Naive thymus-derived CD4-positive, alpha-beta T cell (primary cell): ENCODE measurements at places on chromosomes 2 and 18. TPM values are rescaled to one million over a fixed set of nuclear protein-coding genes. Genes with fewer than 3 reads are reported as not detected.
A peak's percentile ranks its signal among the peaks of the same experiment; 100 is the strongest.

DNA sequence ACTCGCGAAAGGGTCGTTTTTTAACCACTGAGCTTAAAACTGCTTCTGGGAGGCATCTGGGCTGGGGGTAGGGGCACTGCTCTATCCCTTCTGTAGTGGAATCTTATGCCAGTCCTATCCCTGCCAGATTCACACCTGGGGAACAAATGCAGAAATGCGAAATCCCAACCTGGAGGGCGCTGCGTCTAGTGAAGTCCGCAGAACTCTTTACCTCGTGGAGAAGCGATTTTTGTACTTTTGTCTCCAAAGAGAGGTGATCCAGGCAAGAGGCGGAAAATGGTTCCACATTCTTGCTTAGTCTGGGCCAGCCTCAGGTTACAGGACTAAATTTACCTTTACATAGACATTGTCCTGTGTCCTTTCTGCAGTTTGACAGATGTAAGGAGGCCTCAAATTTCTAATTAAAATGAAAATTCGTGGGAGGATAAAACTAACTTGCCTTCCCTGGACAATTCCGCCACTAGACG, 10.4 kb downstream of the TBR1 start:
- no peak for DNase-seq

The SPRED2 gene
- polyA plus RNA-seq, result 0.40 TPM

The ASPRV1 gene
- polyA plus RNA-seq, result 1.2 TPM

The CERKL gene
- polyA plus RNA-seq, result 14.7 TPM

GRCh38 chr2:238570926-238571325, 144.2 kb downstream of the ASB1 start:
- no peak for DNase-seq

The C2orf78 gene
- not detected for polyA plus RNA-seq

The GCG gene
- polyA plus RNA-seq, result not detected

DNA sequence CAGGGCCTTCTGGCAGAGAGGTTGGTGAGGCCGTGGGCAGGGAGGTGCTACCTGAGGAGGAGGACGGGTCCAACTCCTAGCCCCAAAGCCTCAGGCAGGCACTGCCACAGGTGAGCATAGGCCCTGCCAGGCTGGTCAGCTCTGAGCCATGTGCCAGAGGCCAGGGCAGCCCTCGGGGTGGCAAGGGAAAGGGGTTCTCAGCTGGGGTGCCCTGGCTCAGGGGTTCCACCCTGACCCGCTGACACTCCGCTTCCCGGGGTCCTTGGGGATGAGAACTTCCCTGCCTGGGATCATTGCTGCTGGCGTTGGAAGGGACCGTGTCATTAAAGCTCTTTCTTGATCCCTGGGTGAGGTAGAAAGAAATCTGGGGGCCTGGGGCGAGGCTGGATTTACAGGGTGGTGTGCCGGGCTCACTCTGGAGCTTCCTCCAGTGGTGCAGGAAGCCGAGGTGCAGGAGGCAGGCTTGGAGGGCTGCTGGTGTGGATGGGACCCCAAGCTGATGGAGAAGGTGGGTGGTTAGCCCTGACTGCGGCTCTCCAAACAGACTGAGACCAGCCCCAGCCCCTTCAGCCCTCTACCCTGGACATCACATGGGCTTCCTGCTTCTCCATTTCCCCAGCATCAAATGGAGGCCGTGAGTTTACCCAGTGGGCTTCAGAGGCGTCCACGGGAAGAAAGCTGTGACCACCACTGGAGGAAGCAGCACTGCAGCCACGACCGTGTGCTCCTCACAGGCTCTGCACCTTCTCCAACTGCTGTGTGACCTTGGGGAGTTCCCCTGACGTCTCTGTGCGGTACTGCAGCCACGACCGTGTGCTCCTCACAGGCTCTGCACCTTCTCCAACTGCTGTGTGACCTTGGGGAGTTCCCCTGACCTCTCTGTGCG, 295.2 kb downstream of the NDUFA10 start:
- DNase-seq, result no peak

The UGT1A7 gene
- not detected for polyA plus RNA-seq

DNA sequence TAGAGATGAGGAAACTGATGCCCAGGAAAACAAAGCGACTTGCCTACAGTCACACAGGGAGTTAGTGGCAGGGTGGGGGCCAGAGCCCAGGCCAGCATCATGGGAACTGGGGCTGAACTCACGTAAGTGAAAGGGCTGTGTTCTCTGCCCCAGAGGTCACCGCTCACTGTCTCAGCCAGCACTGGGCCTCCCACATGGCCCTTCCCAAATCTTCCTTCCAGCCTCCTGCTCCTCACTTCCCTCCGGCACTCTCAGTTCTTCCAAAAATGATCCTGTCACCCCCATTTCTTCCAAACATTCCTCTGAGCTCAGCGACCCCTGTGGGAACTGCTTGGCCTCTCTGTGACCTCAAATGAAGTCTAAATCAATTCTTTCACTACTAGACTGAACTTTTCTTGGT, 90.5 kb upstream of the TMEM247 start:
- no peak for DNase-seq

DNA sequence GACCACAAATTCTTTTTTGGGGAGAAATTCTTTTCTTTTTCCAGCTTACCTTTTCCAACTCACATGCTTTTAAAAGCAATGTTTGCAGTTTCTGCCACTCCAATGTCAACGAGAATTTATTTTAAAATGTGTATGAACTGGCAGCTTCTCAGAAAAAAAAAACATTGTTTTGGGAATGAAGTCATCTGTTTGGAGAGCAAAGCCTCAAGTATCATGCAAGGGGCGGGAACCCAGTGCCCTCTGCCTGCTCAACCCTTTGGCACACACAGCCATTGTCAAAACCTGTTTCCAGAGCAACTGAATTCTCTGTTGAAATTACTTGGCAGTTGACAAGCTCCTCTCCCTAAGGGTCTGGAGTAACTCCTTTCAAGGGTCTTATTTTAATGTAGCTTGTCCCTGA, 128.5 kb downstream of the QPCT start:
- DNase-seq, result no peak

GRCh38 chr18:21314724-21315123, 72.7 kb downstream of the GREB1L start:
- no peak for DNase-seq

The CPO gene
- not detected for polyA plus RNA-seq

- DNase-seq, result no peak
These were observed 777 bp upstream of the RAB17 start for GRCh38 chr2:237591141-237591881.

- DNase-seq, result no peak
These were observed 1089.9 kb upstream of the DDX18 start for GRCh38 chr2:116724550-116724949.

- no peak for DNase-seq
These were observed 124.1 kb downstream of the ANKRD30BL start for GRCh38 chr2:132037527-132038178.

GRCh38 chr2:27638709-27639108, 9.9 kb downstream of the GPN1 start:
- no peak for DNase-seq

DNA sequence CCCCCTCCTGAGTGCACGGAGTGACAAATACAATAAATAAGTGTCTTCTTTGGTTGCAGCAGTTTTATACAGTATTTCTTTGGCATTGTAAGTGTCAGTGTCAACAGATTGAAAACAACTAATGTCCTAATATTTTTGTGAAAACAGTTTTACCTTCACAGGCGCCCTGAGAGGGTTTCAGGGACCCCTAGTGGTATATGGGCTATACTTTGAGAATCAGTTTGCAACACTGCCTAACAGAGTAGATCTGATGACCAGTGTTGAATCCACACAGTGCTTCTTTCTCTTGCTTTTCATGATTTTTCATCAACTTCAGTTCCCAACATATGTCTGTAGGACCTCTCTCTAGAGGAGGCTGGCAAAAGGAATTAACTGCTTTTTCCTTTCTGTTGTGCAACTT, 162.2 kb downstream of the PRPF40A start:
- DNase-seq, result no peak

GRCh38 chr2:113220970-113221708, 47.4 kb downstream of the PSD4 start:
- no peak for DNase-seq

DNA sequence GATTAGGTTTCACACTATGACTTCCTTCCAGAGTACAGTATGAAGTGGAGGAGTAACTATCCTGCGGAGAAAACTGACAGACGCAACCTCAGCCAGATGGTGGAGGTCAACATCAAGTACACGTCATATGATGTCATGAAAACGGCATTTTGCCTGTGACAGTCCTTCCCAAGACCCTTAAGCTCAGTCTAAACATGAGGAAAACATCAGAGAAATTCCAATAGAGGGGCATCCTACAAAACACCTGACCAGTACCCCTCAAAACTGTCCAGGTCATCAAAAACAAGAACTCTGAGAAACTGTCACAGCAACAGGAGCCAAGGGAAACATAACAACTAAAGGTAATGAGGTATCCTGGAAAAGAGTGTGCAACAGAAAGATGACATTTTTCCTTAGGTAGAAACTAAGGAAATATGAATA, 1.7 kb downstream of the RNU4ATAC start:
- no peak for DNase-seq

The HOXD10 gene
- not detected for polyA plus RNA-seq

GRCh38 chr2:156436497-156437085, 412 bp downstream of the GPD2 start:
- peak; percentile 13 for DNase-seq

The PLCD4 gene
- polyA plus RNA-seq, result 0.15 TPM

GRCh38 chr2:8337321-8337720, 344.5 kb upstream of the ID2 start:
- peak; percentile 7 for DNase-seq

- no peak for DNase-seq
These were observed 77.6 kb downstream of the KIF5C start for GRCh38 chr2:148952621-148953020.

The GNAL gene
- 0.09 TPM for polyA plus RNA-seq

GRCh38 chr2:178491612-178492011, 11.4 kb downstream of the PLEKHA3 start:
- no peak for DNase-seq

GRCh38 chr18:56393870-56394269, 244.5 kb downstream of the TXNL1 start:
- no peak for DNase-seq

DNA sequence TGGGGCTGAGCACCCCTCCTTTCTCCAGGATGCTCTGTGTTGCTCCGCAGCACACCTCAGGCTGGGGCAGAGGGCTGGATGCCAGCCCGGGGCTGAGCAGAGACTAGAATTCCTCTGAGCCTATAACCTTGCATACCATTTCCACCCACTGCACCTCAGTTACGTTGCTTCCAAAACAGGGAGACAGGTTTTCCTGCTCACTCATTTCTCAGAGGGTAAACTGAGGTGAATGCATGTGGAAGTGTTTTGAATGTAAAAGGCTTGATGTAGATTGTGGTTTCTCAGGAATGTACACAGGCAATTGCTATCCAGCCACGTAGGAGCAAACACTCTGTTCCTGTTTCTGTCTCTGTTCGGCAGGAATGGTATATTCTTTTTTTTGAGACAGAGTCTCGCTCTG, 45.3 kb downstream of the EDAR start:
- no peak for DNase-seq

- no peak for DNase-seq
These were observed 13.0 kb upstream of the RTN4 start for GRCh38 chr2:55063226-55063625.

DNA sequence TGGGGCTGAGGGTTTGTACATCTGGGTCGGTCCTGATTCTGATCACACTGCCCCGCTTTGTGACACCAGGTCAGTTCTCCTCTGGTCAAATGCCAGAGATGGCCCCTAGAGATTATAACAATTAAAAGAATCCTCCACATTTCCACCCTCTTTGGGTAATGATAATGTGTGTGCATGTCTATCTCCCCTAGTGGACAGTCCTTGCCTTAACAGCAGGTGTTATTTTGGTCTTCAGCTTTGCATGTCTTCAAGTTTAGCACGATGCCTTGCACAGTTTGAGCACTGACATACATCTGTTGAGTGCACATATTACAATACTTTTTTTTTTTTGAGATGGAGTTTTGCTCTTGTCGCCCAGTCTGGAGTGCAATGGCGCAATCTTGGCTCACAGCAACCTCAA, 25.7 kb upstream of the COX7A2L start:
- DNase-seq, result no peak
